ENCODE measurements at places on chromosomes 7 and 10. TPM values are rescaled to one million over a fixed set of nuclear protein-coding genes. Genes with fewer than 3 reads are reported as not detected.

Gene ARHGEF35
- 3.6 TPM for total RNA-seq

GRCh38 chr7:29611941-29612544, 48.4 kb downstream of the PRR15 start:
- no peaks in the 10 kb centered on the region for H3K4me1 ChIP-seq
- H3K27me3 ChIP-seq: no peaks in the 10 kb centered on the region
- H3K27ac ChIP-seq: no peak overlapping the region
- H3K4me3 ChIP-seq: no peak overlapping the region
- DNase-seq: no peak

Gene DNAJB12
- total RNA-seq: 34.0 TPM

Gene MYO1G
- 442 TPM for total RNA-seq

Gene COA1
- 69.1 TPM for total RNA-seq

DNA sequence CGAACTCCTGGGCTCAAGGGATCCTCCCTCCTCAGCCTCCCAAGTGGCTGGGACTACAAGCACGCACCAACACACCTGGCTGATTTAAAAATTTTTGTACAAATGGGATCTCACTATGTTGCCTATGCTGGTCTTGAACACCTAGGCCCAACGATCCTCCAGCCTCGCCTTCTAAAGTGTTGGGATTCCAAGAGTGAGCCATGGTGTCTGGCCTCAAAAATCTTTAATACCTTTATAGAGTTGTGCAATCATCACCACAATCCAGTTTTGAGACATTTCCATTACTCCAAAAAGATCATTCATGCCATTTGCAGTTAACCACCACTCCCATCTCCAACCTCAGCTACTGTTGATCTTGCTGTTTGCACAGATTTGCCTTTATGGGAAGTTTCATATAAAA, 165.4 kb downstream of the LYZL1 start:
- H3K27ac ChIP-seq: no peak overlapping the region
- no peaks in the 10 kb centered on the region for H3K27me3 ChIP-seq
- no peak for DNase-seq
- H3K36me3 ChIP-seq: peaks cover 16% of the 10 kb centered on the region
- H3K4me3 ChIP-seq: no peak overlapping the region

DNA sequence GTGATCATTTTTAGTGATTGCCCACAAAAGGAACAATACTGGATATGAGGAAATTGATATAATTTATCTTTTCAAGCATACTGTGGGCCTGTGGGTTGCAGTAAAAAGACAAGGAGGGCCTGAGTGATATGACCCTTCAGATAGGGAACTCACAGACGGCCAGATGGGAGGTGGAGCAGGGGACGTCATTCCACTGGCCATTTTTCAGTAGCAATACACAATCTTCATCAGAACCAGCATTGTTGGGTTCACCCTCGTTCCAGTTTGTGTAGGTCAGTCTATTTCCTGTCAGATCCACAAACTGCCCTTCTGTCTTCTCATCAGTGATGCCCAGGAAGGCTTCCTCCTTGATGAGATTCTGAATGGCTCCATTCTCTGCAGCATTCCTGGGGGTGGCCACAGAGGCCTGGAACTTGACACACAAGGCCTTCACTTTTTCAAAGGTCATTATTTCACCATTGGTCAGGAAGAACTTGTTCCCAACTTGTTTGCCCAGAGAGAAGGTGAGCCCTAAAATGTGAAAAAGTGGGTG, 4.5 kb downstream of the MBL2 start:
- no peak overlapping the region for H3K4me3 ChIP-seq
- no peaks in the 10 kb centered on the region for H3K4me1 ChIP-seq
- no peaks in the 10 kb centered on the region for H3K27me3 ChIP-seq
- H3K27ac ChIP-seq: no peak overlapping the region
- no peak for DNase-seq
- H3K36me3 ChIP-seq: no peaks in the 10 kb centered on the region

GRCh38 chr10:85098835-85099521, 770.6 kb downstream of the CCSER2 start:
- no peak for DNase-seq
- H3K4me3 ChIP-seq: no peak overlapping the region
- H3K27me3 ChIP-seq: no peaks in the 10 kb centered on the region
- no peaks in the 10 kb centered on the region for H3K4me1 ChIP-seq
- no peaks in the 10 kb centered on the region for H3K36me3 ChIP-seq

Data from activated T-helper 2 cell treated with anti-CD3 and anti-CD28 coated beads, Interferon-gamma antibody, Interleukin-2, Interleukin-4, amounts not matched to agents 10 μg/mL and 5 μg/mL and 100 μg/mL, durations not matched to agents 14 hours and 24 hours and 36 hours (primary cell).